ENCODE measurements at places on chromosomes 16 and 17. TPM values are rescaled to one million over a fixed set of nuclear protein-coding genes. Genes with fewer than 3 reads are reported as not detected.

DNA sequence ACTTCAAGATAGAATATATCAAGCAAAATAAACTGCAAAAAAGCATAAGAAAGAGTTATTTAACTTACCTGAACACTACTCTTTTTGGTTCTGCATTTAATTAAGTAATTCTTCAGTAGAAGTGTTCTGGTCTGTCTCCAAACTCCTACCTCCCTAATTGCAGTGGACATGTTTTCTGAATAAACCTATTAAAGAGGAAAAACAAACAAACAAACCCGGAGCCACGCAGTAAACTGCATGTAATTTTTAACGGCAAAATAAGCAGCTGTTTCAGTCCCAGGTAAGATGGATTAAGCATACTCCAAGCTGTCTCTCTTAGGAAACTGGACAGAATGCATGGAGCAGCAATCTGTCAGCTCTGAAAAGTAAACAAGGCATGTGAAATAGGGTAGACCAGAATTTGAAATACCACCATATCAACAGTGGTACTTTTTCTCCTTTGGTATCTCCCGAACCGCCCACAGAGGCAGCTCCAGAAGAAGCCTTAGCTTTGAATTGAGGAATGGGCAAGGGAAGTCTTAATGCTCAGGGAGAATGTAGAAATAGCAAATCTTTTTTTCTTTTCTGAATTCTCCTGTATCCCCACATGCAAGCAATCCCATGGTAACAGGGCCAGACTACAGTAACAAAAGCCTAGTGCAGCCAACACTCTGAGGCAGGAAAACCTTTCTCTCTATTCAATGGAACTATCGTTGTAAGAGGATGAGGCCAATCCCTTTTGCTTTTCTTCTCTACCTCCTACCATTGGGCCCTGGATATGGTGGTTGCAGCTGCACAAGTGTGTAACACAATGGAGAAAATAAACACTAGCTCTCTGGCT is 12.5 kb downstream of the ABCA5 start:
- no peak for DNase-seq

- DNase-seq = peak; percentile 1
Observed at GRCh38 chr17:11880714-11881113, 116.6 kb downstream of the ZNF18 start.

GRCh38 chr16:30924076-30924912 is 922 bp downstream of the FBXL19 start:
- peak; percentile 25 for DNase-seq

DNA sequence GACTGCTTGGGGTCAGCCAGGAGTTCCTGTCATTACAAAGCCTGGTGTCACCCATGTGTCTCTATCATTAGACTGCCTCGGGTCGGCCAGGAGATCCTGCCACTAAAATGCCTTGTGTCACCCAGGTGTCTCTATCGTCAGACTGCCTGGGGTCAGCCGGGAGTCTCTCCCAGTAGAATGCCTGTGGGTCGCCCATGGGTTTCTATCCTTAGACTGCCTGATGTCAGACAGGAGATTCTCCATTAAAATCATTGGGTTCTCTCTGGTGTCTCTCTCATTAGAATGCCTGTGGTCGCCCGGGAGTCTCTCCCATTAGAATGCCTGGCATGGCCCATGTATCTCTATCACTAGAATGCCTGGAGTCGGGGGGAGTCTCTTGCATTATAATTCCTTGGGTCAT is 2231.0 kb downstream of the TP53TG3F start:
- DNase-seq = no peak

GRCh38 chr16:88264641-88265285 is 118.0 kb upstream of the ZNF469 start:
- peak; percentile 93 for DNase-seq

CLEC18A gene
- total RNA-seq = 0.43 TPM

Data from GM23248 (cell line).